ENCODE measurements at places on chromosomes 7 and 10.

GRCh38 chr7:148437043-148437442 is 153.5 kb upstream of the C7orf33 start:
- H3K36me3 ChIP-seq, result no peaks in the 10 kb centered on the region
- no peak for DNase-seq
- H3K27me3 ChIP-seq, result no peaks in the 10 kb centered on the region
- no peak overlapping the region for H3K4me3 ChIP-seq
- H3K4me1 ChIP-seq, result no peaks in the 10 kb centered on the region

DNA sequence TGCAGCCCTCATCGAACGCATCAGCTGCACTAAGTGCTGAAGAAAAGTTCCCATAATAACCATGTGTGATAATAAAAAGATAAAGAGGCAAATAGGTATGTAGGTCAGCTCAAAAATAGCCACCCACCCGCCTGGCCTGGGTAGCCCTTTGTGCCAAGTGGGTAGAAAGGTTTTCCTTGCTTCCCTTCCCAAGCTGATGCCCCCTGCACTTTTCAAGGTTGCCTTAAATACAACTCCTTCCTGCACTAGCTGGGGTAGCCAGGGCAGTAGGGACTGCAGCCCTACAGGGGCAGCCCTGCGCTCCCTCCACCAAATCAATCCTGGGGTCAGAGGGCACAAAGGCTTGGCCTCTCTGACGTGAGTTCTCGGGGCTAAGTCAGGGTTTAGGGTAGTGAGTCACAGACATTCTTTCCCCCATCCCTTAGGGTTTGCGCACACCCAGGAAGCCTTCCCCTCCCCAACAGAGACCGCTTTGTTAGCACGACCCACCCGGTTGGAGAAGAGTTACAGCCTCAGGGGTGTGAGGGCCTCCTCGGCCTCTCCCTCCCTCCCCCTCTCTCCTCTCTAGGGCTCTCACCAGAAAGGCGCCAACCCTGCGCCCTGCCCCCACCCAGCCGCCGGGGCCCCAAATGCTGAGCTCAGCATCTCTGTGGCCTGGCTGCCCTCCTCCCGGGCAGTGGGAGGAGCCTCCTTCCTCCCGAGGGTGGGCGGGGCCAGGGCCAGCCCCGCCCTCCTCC is 13.3 kb upstream of the DDIT4 start:
- H3K36me3 ChIP-seq, result no peaks in the 10 kb centered on the region
- peak overlapping the region; percentile 95 for H3K27ac ChIP-seq
- no peak for DNase-seq

GRCh38 chr7:136302049-136302448 is 324.9 kb upstream of the MTPN start:
- no peaks in the 10 kb centered on the region for H3K4me1 ChIP-seq
- H3K4me3 ChIP-seq, result no peak overlapping the region
- H3K36me3 ChIP-seq, result no peaks in the 10 kb centered on the region
- no peaks in the 10 kb centered on the region for H3K27me3 ChIP-seq

GRCh38 chr10:126126023-126126422 is 229.7 kb downstream of the FANK1 start:
- H3K36me3 ChIP-seq, result no peaks in the 10 kb centered on the region
- no peak overlapping the region for H3K27ac ChIP-seq
- DNase-seq, result no peak
- no peaks in the 10 kb centered on the region for H3K27me3 ChIP-seq
- H3K4me3 ChIP-seq, result no peak overlapping the region
- H3K4me1 ChIP-seq, result no peaks in the 10 kb centered on the region

GRCh38 chr7:7257899-7258692 is 75.8 kb downstream of the C1GALT1 start:
- no peak overlapping the region for H3K4me3 ChIP-seq
- H3K27me3 ChIP-seq, result no peaks in the 10 kb centered on the region
- no peak for DNase-seq
- H3K27ac ChIP-seq, result no peak overlapping the region

- H3K27ac ChIP-seq, result peak overlapping the region; percentile 75
- H3K4me1 ChIP-seq, result peaks cover 11% of the 10 kb centered on the region
- no peak for DNase-seq
- no peak overlapping the region for H3K4me3 ChIP-seq
- no peaks in the 10 kb centered on the region for H3K36me3 ChIP-seq
Measured at GRCh38 chr7:610531-611280, 91.1 kb upstream of the PDGFA start.

- H3K27ac ChIP-seq, result no peak overlapping the region
- H3K36me3 ChIP-seq, result no peaks in the 10 kb centered on the region
- no peak overlapping the region for H3K4me3 ChIP-seq
Measured at GRCh38 chr7:109178342-109178741, 608.7 kb downstream of the DNAJB9 start.

DNA sequence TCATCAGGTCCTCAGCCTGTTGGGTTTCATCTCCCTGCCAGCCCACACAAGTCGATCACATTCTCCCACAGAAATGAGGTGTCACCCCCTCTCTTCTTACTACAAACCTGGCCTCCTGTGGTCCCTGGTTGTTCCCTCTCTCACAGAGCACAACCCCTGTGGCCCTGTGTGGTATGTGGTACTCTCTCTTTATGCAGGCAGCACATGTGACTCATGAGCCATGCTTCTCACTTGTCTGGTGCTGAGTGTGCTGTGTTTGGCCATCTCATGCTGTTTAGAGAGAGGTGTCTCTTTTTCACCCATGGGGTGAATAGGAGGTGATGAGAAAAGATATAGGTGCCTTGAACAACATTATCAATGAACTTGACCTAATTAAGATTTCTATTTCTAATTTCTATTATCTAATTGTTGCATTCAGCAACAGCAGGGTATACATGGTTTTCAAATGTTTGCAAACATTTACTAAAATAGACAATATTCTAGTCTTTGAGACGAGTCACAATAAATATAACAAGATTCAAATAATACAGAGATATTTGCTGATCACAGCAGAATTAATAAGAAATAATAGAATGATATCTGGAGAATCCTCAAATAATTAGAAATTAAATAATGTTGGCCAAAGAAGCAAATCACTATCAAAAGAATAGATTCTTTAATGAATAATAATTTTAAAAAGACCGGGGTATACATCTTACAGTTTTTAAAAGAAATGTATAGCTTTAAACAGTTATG is 633.8 kb upstream of the IGFBP3 start:
- H3K36me3 ChIP-seq, result no peaks in the 10 kb centered on the region
- no peak for DNase-seq
- H3K4me3 ChIP-seq, result no peak overlapping the region
- H3K27ac ChIP-seq, result no peak overlapping the region
- peaks cover 41% of the 10 kb centered on the region for H3K4me1 ChIP-seq

DNA sequence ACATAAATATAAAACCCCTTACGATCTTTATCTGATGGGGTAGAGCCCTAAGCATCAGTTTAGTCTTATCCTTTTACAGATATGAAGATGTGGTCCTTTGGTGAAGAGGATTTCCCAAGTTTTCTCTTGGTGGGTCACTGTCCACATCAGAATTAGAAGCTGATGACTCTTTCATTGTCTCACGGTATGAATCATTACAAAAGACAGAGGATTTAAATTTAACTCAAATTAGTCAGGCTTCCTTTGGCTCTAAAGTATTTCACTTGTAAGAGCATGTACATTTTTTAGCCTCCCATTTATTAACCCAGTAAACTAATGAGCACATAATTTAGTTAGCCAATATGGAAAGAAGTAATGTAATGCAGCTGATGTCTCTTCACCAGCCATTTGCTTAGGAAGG is 49.9 kb upstream of the TMEM26 start:
- no peak for DNase-seq
- no peak overlapping the region for H3K4me3 ChIP-seq
- H3K4me1 ChIP-seq, result no peaks in the 10 kb centered on the region
- no peaks in the 10 kb centered on the region for H3K27me3 ChIP-seq
- no peak overlapping the region for H3K27ac ChIP-seq

- peaks cover 99% of the 10 kb centered on the region for H3K36me3 ChIP-seq
Measured at GRCh38 chr10:241966-242643, 106.8 kb downstream of the ZMYND11 start.

- H3K4me3 ChIP-seq, result no peak overlapping the region
- no peaks in the 10 kb centered on the region for H3K4me1 ChIP-seq
- no peaks in the 10 kb centered on the region for H3K27me3 ChIP-seq
- no peak for DNase-seq
- H3K36me3 ChIP-seq, result no peaks in the 10 kb centered on the region
- no peak overlapping the region for H3K27ac ChIP-seq
Measured at GRCh38 chr7:149188637-149189259, 6.6 kb upstream of the ZNF282 start.

GRCh38 chr7:121079425-121080169 is 91.1 kb downstream of the CPED1 start:
- no peaks in the 10 kb centered on the region for H3K36me3 ChIP-seq
- no peak overlapping the region for H3K4me3 ChIP-seq
- DNase-seq, result no peak
- H3K4me1 ChIP-seq, result no peaks in the 10 kb centered on the region
- H3K27me3 ChIP-seq, result no peaks in the 10 kb centered on the region
- no peak overlapping the region for H3K27ac ChIP-seq

- no peaks in the 10 kb centered on the region for H3K4me1 ChIP-seq
- H3K27ac ChIP-seq, result peak overlapping the region; percentile 22
- H3K36me3 ChIP-seq, result no peaks in the 10 kb centered on the region
- H3K27me3 ChIP-seq, result no peaks in the 10 kb centered on the region
- H3K4me3 ChIP-seq, result peak overlapping the region; percentile 43
Measured at GRCh38 chr7:84191842-84192241, 2.7 kb downstream of the SEMA3A start.

DNA sequence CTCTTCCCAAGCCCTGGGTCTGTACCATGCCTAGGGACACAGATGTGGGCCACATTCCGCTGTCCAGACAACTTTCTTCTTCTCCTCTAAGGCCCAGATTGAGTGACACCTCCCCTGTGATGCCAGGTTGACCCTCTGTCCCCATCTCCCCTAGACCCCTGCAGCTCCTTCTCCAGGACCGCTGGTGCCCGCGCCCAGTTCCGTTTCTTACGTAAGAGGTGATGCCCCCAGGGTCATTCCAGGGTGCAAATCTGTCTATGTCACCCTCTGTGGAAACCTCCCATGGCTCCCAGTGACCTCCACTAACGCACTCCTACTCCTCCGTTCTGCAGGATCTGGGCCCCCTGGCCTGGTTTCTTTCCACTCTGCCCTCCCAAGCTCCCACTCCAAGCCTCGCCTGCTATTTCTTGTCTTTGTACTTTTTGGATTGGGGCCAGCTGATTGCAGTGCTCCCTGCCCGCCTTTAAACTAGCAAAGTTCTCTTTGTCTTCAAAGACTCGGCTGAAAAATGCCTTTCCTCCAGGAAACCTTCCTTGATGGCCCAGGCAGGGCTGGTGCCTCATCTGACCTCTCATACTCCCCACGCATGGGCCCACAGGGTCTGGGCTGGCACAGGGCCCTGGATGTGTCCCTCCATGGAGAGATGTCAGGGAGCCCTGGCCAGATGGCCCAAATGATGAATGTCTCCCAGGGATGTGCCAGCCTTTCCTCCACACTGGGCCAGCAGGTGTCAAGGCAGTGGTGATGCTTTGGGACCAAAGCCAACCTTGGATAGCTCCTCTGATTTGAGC is 21.3 kb upstream of the ELN start:
- no peaks in the 10 kb centered on the region for H3K36me3 ChIP-seq
- no peak for DNase-seq
- H3K27me3 ChIP-seq, result no peaks in the 10 kb centered on the region
- H3K27ac ChIP-seq, result peak overlapping the region; percentile 48
- H3K4me3 ChIP-seq, result no peak overlapping the region

- H3K4me3 ChIP-seq, result peak within 1 kb of the TSS; percentile 27
- H3K4me1 ChIP-seq, result peaks cover 14% of the 10 kb centered on the region
- DNase-seq, result no peak
- H3K36me3 ChIP-seq, result no peaks in the 10 kb centered on the region
- no peaks in the 10 kb centered on the region for H3K27me3 ChIP-seq
Measured at GRCh38 chr7:151024435-151025056, at the start of gene ATG9B. Gene ATG9B (minus strand): TSS chr7:151024494. CDS start chr7:151024423, 71 bp downstream.

- no peaks in the 10 kb centered on the region for H3K4me1 ChIP-seq
- no peak overlapping the region for H3K4me3 ChIP-seq
- no peaks in the 10 kb centered on the region for H3K36me3 ChIP-seq
- no peak for DNase-seq
- H3K27me3 ChIP-seq, result no peaks in the 10 kb centered on the region
Measured at GRCh38 chr10:128092454-128092853, 33.8 kb downstream of the MKI67 start.

- no peaks in the 10 kb centered on the region for H3K36me3 ChIP-seq
- H3K27me3 ChIP-seq, result no peaks in the 10 kb centered on the region
- H3K4me3 ChIP-seq, result no peak overlapping the region
- no peak overlapping the region for H3K27ac ChIP-seq
- DNase-seq, result no peak
Measured at GRCh38 chr7:151198945-151199848, 11.1 kb downstream of the H2BK1 start.

DNA sequence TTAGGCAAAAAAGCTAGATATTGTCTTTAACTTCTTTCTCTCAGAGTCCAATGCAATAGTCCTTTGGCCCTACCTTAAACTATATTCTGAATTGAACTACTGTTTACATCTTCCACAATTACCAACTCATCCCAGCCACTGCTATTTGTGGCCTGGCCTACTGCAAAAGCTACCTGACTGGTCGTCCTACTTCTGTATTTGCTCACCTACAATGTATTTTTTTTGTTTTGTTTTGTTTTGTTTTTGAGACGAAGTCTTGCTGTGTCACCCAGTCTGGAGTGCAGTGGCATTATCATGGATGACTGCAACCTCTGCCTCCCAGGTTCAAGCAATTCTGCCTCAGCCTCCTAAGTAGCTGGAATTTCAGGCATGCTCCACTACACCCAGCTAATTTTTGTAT is 51.2 kb downstream of the ARL4A start:
- peak overlapping the region; percentile 4 for H3K27ac ChIP-seq
- no peaks in the 10 kb centered on the region for H3K36me3 ChIP-seq
- DNase-seq, result no peak
- no peaks in the 10 kb centered on the region for H3K27me3 ChIP-seq

DNA sequence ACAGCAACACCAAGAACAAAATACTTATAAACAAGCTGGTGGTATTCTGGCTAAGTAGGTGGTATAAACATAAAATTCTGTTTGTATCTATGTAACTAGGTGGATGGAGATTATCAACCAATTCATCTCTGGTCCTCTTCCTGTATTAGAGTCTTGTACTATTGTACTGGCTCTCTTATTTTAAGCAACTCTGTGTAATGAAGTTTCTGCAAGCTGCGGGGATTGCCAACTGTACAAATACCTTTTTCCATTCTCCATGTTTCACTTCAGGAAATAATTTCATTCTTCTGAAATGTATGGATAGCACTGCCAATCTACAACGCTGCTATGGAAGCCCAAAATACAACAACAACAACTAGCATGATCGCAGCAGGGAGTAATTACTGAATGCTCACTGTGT is 44.8 kb downstream of the JAZF1 start:
- no peaks in the 10 kb centered on the region for H3K4me1 ChIP-seq
- DNase-seq, result no peak
- H3K27ac ChIP-seq, result no peak overlapping the region
- H3K36me3 ChIP-seq, result no peaks in the 10 kb centered on the region
- no peaks in the 10 kb centered on the region for H3K27me3 ChIP-seq
